ENCODE measurements at places on chromosomes 1 and 21. TPM values are rescaled to one million over a fixed set of nuclear protein-coding genes. Genes with fewer than 3 reads are reported as not detected.

The CLCA4 gene
- not detected for total RNA-seq

The KLF18 gene
- 0.05 TPM for total RNA-seq

The FAAH gene
- total RNA-seq = 26.4 TPM

The OTUD3 gene
- 16.4 TPM for total RNA-seq

The JAM2 gene
- 6.4 TPM for total RNA-seq

The TCHHL1 gene
- not detected for total RNA-seq

The PIGR gene
- 2.2 TPM for total RNA-seq

The TNFRSF1B gene
- 2.1 TPM for total RNA-seq

The HAX1 gene
- 69.2 TPM for total RNA-seq

The RGS5 gene
- total RNA-seq = 21.6 TPM

The VPS45 gene
- 28.2 TPM for total RNA-seq

The SYCP1 gene
- total RNA-seq = 0.34 TPM

The S100A9 gene
- total RNA-seq = 0.33 TPM

The SPRR2A gene
- total RNA-seq = not detected

The REG4 gene
- total RNA-seq = not detected

The TNFRSF14 gene
- 0.87 TPM for total RNA-seq

The AQP10 gene
- not detected for total RNA-seq

The CELA3B gene
- 6.7 TPM for total RNA-seq
